ENCODE measurements at places on chromosomes 16 and 17.

- no peak for DNase-seq
Observed at GRCh38 chr16:12439399-12440227, 364.1 kb downstream of the CPPED1 start.

DNA sequence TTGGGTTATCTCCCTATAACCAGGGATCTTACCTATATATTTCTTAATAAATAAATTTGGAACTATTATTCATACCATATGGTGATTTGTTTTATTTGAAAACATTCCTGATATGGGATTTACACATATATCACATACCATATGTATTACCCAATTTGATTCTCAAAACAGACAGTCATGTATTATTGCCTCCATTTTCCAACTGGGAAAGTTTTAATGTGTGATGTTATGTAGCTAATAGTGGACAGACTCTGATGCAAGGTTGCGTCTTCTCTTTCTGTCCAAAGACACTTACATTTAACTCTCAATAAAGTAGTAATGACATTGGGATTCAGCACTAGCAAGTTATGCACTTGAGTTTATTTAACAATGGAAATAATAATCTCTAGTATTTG, 1.1 kb downstream of the KRTAP9-9 start:
- no peak for DNase-seq

- no peak for DNase-seq
Observed at GRCh38 chr17:40499551-40500189, 1.8 kb downstream of the TNS4 start.

- no peak for DNase-seq
Observed at GRCh38 chr16:50311891-50312501, 45.6 kb downstream of the ADCY7 start.

DNA sequence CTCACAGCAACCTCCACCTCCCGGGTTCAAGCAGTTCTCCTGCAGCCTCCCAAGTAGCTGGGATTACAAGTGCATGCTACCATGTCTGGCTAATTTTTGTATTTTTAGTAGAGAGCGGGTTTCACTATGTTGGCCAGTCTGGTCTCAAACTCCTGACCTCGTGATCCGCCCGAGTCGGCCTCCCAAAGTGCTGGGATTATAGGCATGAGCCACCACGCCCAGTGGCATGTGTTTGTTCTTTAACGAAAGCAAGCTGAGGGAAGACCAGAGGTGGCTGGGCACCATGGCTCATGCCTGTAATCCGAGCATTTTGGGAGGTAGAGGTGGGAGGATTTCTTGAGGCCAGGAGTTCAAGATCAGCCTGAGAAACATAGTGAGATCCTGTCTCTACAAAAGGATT, 18.1 kb downstream of the TNFRSF13B start:
- no peak for DNase-seq

DNA sequence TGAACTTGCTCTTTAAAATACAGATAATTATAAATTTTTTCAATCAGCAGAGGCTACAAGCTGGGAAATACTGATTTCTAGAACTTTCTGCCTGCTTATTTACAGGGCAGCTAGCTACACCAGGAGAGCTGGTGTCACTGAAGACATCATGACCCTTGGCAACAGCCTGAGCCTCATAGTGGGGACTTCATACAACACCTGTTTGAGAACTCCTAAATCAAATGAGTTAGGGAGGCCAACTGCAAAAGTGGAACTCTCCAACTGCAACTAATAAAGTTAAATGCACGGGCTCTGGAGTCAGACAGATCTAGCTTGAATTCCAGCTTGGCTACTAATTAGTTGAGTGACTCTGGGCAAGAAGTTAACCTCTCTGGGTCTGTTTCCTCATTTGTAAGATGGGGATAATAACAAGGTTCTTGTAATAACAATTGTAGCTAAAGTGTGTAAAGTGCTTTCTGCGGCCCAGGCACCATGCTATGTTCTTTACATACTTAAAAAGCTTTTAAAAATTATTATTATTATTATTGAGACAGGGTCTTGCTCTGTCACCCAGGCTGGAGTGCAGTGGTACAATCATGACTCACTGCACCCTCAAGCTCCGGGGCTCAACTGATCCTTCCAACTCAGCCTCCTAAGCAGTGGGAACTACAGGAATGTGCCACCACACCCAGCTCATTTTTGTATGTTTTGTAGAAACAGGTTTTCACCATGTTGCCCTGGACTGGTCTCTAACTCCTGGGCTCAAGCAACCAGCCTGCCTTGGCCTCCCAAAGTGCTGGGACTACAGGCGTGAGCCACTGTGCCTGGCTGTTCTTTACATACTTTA, 33.4 kb downstream of the VAC14 start:
- DNase-seq: no peak

GRCh38 chr17:78535273-78536197, 41.7 kb downstream of the DNAH17 start:
- DNase-seq: no peak

- no peak for DNase-seq
Observed at GRCh38 chr17:49382556-49382955, 20.5 kb upstream of the ZNF652 start.

DNA sequence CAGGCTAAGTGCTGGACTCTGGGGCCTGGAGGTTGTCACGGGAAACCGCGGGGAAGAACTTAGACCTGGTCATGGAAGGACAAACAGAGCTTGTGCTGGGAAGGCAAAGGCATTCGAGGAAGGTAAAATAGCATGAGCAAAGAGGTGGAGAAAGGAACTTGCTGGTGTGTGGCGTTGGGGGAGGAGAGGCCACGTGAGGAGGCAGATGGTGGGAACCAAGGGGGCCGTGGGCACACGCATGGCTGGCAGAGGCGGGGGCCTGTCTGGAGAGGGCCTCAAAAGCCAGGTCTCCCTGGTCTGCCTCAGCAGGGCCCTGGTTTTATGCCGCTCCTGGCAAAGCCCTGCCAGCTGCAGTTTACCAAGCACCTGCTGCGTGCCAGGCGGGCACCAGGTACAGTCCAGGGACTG, 15.3 kb downstream of the CORO7 start:
- no peak for DNase-seq

DNA sequence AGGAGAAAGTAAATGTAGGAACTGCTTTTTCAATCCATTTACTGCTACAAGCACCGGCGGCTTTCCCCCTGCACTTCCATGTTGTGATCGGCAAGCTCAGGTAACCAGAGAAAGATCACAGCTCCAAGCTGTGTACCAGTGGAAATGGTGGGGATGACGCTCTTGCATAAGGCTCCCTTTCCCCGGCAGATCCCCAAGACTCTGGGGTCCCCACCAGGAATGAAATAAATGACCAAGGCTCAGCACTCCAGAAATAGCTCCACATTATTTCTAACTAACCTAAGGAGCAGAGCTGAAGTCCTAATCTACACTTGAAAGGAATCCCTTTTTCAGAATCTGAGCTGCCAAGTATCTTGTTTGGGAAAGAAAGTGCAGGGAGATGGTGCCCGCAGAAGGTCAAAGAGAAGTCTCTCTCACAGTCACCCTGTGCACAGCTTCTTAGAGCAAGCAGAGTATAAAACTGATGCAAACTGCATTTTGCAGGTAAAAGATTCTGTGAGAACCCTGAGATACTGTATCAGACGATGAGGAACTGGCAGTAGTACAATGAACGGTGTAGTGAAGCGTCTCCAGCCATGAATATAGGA, 11.1 kb downstream of the GRB2 start:
- no peak for DNase-seq

- DNase-seq: no peak
Observed at GRCh38 chr17:74502861-74503260, 28.4 kb downstream of the CD300LB start.

- DNase-seq: no peak
Observed at GRCh38 chr17:1590029-1590746, 27.6 kb upstream of the PITPNA start.

DNA sequence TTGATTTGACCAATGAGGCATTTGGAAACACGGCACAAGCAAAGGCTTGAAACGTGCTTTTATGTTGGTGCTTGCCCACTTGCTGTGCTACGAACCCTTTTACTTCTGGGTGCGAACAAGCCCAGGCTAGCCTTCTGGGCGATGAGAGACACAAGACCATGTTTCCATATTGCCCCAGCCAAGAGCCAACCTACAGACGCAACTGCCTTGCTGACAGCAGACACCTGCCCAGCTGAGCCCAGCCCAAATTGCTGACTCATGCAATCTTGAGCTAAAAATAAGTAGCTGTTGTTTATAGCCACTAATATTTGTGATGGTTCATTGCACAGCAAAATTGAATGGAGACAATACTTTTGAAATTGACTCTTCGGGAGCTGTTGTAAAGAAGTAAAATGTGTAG, 464.5 kb downstream of the WWOX start:
- DNase-seq: no peak

GRCh38 chr17:35414247-35414646, 18.1 kb downstream of the SLFN12 start:
- no peak for DNase-seq

DNA sequence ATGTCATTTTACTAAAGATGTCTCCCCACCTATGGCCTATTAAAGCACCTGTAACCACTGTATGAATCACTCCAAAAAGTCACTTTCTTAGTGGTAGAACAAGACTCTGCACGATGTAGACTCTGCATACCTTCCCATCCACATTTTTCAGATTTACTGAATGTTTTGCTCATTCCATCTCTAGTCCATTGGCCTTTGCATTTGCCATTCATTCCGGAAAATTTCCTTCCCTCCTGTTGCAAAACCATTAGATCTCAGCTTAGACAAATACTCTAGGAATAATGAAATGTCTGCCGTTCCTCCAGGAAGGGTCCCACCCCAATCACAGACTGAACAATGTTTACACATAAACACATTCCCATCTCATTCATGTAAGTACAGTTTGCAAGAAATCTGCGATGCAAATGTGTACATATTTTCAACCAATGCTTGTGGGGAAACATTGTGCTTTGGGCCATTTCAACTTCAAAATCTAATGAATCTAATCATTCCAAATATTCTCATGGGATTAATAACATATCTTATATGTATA, 146.3 kb upstream of the XYLT1 start:
- no peak for DNase-seq

- no peak for DNase-seq
Observed at GRCh38 chr16:81748476-81749198, 30.5 kb upstream of the PLCG2 start.

DNA sequence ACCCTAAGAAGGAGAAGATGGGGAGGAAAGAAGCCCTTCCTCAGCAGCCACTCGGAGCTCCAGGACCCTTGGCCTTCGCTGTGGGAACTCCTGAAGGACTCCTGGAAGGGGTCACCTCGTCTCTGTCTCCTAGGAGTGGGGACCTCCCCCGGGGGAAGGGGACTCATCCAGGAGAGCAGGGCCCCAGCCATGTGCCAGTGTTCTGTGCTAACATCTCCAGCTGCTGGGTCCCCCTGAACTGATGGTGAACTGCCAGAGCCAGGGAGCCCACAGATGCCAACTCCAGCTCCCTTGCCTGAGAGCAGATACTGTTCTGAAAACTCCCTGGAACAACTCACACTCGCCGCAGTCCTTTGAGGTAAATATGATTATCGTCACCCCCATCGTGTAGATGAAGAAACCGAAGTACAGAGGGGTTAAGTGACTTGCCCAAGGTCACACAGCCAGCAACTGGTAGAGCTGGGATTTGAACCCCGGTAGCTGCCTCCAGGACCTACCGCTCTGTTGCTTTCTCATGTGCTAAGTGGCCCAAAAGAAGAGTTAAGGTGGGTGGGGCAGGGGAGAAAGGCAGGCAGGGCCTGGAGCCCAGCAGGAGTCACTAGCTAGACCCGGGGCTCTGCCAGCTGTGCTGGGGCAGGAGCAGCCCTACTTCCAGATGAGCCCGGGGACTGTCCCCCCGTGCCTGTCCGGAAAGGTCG, 10.5 kb downstream of the TIMM22 start:
- DNase-seq: no peak

DNA sequence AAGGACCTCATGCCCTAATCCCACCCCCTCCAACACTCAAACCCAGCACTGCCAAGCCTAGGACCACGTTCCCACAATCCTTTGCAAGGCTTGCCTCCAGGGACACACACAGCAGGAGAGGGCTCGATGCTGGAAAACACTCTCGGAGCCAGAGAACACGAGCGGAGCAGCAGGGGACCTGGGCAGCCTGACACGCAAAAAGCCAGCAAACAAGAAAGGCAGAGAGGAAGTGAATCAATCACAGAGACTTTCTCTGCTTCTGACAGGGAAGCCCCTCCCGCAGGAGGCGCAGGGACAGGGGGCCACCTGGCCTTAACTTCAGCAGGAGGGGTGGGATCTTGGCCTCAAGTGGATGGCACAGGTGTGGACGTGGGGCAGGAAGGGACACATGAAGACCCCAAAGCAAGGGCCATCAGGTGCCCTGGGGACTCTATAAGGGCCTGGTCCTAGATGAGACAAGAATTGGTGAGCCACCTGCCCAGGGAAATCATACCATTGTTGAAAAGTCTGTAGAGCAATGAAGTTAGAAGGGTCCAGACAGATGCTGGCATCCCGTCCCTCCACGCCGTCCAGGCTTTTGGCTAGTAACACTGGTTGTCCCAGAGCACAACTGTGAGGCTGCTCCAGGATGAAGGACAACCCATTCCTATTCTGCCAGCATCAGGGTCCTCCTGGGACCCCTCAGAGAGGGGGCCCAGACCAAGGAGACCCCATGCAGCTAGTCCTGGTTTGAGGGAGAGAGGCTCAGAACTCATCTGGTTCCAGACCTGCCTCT, 2.2 kb downstream of the SDK2 start:
- DNase-seq: no peak

- no peak for DNase-seq
Observed at GRCh38 chr17:45848868-45849535, 4.3 kb downstream of the SPPL2C start.

GRCh38 chr17:29614349-29615047, 8.2 kb downstream of the CORO6 start:
- no peak for DNase-seq

DNA sequence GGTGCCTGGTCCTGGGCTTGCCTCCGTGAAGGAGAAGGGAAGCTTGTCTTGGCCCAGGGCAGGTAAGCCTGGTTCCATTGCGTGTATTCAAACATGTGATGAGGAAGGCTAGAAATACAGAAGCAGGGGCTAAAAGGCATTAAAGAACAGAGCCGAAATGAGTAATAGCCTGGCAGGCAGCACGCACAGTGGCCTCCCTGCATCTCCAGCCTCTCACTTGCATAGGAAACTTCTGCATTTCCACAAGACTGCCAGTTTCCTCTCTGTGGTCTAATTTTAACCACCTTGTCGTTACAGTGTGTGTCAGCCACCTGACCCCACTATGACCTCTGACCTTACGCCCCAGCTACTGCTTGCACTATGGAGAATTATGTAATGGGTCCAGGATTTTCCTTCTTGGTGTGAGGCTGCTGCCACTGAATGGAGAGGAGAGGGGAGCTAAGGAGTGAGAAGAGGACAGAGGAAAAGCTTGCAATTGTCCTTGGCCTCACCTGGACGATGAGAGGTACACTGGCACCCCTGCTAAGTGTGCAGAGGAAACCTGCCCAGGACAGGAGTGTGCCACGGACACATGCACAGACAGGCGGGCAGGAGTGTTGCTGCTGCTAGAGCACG, 32.8 kb downstream of the HIC1 start:
- DNase-seq: no peak

- no peak for DNase-seq
Observed at GRCh38 chr16:64017796-64018195, 1104.1 kb downstream of the CDH11 start.
